ENCODE measurements at places on chromosomes 6 and 20. TPM values are rescaled to one million over a fixed set of nuclear protein-coding genes. Genes with fewer than 3 reads are reported as not detected.

GRCh38 chr20:35320396-35321126 is 28.3 kb upstream of the FAM83C start:
- peak; percentile 79 for DNase-seq

GRCh38 chr6:121816361-121816760 is 380.9 kb downstream of the GJA1 start:
- DNase-seq = no peak

DNA sequence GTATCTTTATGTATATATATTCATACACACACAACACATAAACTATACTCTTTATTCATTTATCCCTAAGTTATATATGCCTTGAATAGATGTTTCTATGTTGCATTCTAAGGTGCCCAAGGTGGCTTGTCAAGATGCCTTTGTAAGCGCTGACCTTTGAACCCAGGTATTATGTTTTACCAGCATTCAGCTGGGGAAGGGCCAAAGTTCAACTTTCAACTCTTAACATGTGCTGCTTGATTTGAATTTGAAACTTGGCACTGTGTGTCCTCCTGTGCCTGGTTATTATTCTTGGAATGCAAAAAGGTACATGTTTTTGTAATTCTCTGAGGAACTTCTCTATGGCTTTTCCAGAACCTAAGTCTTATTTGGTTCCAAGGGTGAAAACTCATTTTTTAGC is 146.5 kb downstream of the EDN1 start:
- DNase-seq = no peak

DNA sequence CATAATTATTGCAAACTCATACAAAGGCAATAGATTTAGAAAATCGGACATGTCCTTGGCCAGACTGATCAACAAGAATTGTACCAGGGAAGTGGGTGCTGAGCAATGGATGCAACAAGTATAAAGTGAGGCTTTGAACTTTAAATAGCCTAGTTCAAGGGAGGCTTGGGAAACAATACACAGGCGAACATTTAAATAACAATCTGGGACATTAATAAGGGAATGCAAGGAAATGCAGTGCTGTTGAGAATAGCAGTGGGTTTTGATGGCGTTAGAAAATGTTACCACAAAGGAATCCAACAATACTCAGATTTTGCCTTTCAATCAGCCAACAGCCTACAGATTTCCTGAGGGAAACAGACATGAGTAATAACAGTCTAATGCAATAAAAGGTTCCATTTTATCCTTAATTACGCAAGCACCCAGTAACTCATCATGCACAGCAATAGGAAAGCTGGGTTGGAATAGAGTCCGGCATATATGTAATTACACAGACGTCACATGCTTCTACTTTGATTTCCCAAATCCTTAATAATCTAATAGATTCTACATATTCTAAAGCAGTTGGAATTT is 134.6 kb downstream of the PHACTR1 start:
- DNase-seq = no peak

The VNN1 gene
- 3.6 TPM for total RNA-seq

The DCDC2 gene
- total RNA-seq = not detected

The ZNF165 gene
- total RNA-seq = 4.4 TPM

The SLC32A1 gene
- total RNA-seq = not detected

The WFDC10B gene
- not detected for total RNA-seq
